ENCODE measurements at places on chromosomes 16 and 17.

DNA sequence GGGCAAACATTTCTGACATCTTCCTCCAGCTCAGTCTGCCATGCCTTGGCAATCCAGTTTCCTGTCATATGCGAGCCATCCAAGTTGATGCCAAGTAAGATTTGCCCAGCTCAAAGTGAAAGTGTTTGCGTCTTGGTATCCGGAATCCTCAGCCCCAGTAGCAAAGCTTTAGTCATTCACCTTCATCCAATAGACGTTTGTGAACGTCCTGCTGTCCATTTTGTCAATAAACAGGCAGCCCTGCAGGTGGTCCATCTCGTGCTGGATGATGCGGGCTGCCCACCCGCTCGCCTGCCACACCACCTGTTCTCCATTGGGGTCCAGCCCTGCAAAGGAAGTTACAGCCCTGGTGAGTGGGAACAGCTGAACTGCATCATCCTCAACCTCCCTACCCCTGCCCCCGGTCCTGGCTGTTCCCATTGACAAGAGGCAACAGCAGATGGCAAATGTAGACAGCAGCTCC is 1.5 kb downstream of the PDF start:
- DNase-seq, result no peak

DNA sequence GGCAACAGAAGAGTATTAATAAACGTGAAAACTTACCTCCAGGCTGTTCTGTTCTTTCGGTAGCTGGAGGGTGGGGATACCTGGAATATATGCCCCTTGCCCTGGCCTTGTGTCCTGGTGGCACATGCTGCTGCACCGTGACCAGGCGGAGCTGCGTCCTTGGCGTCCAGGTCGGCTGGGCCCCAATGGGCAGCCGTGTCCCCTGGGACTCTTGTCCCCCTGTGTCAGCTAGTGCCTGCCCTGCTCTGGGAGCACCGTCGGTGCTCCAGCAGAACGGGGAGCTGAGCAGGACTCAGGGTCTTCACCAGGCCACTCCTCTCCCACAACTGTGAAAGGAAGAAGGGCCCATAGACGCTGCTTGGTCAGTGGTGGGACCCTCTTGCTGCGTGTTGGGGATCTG is 7.9 kb downstream of the ZNF213 start:
- no peak for DNase-seq

DNA sequence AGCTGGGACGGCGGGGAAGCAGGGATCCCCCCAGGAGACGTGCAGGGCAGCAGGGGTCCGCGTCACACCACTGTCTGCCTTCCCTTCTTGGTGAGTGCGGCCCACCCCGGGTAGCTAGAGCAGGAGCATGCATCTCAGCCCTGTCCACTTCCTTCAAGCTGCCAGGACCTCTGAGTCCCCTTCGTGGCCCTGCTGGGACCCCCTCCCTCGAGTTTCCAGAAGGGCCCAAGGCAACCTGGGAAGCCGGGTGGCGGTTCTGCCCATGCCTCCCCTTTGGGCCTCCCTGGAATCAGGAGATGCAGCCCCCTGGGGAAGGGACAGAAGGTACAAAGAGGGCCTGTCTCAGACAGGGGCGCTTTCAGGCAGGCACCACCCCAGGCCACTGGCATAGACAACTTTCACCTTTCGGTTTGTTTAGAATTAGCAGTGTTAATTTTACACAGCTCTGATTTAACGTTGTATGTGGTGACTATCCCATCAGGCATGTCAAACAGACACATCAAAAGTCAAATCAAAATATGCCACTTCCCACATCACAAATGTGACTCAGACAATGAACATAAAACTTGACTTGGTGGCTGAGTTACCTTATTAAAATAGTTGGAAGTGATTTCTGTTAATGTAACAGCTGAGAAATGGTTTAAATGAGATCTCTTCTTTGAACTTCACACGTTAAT is 94.5 kb upstream of the METRNL start:
- no peak for DNase-seq

- no peak for DNase-seq
Measured at GRCh38 chr16:72749091-72749490, 298.8 kb downstream of the ZFHX3 start.

DNA sequence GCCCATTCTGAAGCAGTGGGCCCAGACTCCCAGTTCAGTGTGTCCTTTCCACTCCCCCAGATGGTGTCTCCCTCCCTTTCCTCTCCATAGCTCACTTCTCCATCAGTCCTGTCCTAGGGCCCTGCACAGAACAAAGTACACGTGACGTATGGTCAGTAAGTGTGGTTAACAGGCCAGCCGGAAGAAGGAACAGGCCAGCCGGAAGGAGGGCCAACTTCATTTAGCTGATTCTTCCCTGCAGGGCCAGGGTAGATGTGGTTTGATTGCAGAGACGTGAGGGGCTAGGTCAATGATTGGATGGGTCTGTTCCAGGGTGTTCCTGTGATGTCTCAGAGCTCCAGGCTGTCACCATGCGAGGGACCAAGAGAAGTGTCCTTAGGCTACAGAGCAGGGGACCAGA is 28.9 kb upstream of the SPPL2C start:
- no peak for DNase-seq

GRCh38 chr16:2905241-2905987 is 6.3 kb upstream of the FLYWCH1 start:
- DNase-seq, result peak; percentile 88

DNA sequence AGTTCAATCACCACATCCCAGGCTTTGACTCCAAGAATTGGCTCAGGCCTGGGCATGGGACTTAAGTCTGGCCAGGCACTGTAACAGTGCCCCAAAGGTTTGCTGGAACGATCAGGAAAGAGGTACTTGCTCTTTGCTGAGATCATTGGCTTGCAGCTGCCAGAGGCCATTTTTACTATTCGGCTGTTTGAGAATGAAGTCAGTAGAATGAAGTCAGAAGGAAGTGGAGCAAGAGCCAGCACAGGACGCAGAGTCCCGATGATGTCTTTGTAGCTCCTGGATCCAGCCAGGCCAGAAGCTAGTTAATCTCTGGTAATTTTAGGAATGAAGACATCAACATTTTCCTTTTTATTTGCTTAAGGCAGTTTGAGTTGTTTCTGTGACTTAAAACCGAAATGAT is 195.5 kb downstream of the RAB11FIP4 start:
- DNase-seq, result no peak

GRCh38 chr16:49504023-49504364 is 130.4 kb downstream of the C16orf78 start:
- DNase-seq, result no peak

- no peak for DNase-seq
Measured at GRCh38 chr16:1196494-1196893, 28.6 kb downstream of the TPSG1 start.

DNA sequence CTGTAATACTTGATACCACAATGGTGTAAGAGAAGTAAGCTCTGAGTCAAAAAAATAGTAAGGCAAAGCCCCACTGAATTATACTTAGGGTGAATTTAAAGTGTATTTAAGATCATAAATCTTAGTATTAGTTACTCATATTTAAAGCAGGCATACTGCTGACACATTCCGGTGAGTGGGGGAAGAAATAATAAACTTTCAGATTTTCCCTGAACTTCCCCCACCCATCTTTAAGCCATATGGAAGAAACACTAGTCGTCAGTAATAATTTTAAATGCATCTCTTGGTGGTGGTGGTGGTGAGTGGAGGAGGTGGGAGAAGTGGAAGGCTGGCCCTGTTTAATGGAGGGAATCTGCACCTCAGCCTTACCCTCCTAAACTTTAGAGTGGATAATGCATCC is 20.5 kb downstream of the MPHOSPH6 start:
- DNase-seq, result no peak

- DNase-seq, result no peak
Measured at GRCh38 chr17:47980541-47980940, 9.6 kb downstream of the CDK5RAP3 start.
